ENCODE measurements at places on chromosomes 5 and 9.

DNA sequence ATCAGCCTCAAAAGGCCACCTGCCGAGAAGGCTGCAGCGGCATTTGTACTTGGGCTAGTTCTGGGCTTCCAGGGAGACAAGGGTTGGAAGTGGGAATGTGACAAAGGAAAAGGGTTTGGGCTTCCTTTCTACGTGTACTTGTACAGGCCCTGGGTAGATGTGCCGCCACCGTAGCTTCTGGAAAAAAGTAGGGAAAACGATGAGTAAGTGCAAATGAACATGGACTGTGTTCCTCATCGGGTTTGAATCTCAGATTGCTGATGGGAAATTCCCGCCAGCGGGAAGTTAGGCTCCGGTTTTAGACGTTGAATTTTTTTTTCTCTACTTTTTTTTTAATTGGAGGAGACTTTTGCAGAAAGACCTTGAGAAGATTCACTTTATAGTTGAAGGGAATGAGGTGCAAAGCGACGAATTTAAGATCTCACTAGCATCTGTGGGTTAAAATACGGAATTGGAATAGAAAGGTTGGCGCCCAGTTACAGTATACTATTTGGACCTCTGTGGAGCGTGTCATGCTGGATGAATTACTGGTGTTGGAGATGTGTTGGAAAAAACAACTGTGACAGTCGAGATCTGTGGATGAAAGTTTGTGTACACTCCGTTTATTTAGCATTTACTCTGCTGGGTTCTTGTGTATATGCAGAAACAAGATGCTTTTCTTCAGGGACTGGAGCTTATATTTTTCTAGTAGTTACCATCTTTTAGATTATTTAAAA is 1.2 kb downstream of the G3BP1 start:
- DNase-seq: peak; percentile 25

DNA sequence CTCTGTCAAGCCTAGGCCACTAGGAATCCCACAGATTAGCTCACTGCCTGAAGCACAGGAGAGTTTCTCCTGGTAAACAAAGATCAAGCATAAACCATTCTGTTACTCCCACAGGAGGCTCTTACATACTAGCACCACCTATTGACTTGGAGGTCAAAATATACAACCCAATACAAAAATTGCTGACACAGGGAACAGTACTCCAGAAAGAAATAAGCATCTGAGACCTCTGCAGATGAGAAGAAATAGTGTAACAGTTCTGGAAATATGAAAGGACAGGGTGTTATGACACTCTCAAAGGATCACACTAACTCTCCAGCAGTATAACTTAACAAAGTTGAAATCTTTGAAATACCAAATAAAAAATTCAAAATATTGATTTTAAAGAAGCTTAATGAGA is 269.6 kb upstream of the ARRDC3 start:
- DNase-seq: no peak

GRCh38 chr5:3121813-3122212 is 370.3 kb upstream of the IRX2 start:
- DNase-seq: no peak

GRCh38 chr5:137782055-137782454 is 27.9 kb upstream of the HNRNPA0 start:
- DNase-seq: no peak

DNA sequence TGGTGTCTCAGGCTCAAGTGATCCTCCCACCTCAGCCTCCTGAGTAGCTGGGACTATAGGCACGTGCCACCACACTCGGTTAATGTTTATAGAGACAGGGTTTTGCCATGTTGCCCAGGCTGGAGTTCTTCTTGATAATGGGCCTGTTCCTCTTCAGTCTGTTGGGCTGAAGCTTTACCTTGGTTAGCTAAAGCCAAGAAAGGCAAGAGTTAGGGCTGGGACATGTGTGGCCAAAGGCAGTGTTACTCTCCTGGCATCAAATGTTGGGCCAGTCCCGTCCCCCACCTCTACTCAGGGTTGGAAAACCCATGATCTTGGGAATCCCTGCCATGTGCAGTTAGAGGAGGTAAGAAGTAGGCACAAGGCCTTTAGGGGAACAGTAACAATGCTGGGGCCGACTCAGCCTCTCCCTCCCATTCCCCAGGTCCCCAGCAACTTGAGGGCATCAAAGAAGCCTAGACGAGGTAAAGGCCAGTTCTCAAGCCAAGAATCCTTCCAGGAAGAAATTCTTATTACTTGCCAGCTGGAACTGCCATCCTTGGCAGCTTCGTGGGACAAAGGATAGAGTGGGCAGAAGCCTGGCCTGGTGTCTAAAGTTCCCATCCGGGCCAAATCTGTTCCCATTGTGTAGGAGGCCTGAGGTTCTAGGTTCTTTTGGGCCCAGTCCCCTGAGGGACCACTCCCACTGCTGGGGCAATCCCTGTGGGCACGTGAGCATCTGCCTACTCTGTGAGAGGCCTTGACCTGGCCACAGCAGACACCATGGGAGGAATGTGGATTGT is 4.5 kb downstream of the EGR1 start:
- DNase-seq: peak; percentile 93

DNA sequence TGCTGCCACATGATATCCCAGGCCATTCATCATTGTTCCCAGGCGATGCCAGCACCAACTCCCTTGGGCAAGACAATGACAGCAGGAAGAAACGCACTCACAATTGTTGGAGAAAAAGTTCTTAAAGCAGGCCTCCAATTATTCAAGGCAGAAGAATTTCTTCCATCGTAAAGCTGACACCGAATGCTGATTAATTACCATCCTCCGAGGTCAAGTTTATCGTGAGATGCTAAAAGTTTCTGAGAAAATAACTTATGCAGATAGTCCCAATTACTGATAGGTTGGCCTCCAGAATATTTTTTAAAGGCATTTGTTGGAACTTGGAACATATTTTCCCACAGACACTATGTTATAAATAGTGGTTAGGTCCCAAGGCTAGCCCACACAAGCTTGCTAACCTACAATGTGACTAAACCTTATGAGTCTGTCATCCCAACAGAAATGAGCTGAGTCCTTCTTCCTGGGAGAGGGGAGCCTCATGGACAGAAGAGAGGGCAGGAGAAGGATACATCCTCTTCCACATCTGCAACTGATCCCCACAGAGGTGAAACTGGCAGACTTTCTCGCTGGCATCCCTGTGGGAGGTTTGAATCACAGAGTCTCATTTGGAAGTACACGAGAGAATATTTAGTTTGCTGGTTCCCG is 202.4 kb upstream of the TBC1D2 start:
- no peak for DNase-seq

DNA sequence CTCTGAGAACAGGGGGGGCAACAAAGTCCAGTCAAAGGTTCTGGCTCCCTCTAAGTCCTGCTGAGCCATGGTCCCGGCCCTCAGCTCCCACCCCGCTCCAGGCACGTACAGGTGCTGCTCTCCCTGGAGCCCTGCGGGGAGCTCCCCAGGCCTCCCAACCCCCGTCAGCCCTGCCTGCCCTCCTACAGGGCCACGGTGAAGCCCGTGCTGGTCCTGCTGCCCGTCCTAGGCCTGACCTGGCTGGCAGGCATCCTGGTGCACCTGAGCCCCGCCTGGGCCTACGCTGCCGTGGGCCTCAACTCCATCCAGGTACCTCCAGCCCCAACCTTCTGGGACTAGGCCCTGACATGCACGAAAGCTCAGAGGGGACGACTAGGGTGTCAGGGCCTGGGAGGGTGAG is 20.1 kb downstream of the ADGRD2 start:
- no peak for DNase-seq

DNA sequence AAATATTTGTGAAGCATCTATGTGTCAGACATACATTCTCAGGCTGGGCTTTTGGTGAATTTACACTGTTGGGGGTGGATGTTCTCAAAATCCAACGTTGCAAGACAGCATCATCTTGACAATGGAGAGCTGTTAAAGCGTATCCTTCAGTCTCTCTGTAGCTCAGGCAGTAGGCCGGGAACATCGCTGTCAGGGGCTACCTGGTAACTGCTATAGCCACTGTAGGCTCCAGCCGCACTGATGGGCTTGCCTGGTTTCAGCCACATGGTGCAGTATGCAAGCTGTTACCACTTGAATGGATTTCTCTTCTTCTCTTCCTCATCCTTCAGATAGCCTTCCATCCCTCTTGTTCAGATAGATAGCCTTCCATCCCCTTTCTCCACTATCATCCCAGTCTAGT is 51.7 kb downstream of the DRD1 start:
- DNase-seq: no peak

DNA sequence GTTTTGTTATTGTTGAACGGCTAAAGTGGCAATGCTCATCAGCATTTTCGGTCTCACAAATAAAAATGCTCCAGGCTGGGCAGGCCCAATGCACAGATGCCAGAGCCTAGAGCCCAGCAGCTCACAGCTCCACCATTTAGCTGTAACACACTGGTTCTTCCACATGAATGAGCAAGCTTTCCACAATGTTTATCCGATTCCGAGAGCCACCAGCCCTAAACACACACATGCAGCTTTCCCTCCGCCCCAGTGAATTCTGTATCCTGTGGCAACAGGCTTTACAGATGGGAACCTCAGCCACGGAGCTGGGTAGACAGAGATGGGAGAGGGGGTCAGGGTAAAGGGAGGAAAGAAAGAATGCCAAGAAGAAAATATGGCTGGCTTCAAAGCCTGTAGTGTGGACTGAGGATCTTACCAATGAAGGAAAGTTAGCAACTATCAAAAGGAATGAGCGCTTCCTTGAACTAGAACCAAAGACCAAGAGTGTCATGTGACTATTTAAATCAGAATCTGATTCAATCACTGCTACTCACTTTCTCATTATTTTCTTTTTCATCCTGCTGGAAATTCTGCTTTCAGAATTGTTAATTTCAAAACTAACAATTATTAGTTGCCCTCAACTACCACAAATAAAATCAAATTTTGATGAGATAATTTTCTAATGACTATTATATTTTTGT is 77.1 kb downstream of the MRPS27 start:
- DNase-seq: no peak

- DNase-seq: no peak
Measured at GRCh38 chr9:123062351-123063176, 29.1 kb downstream of the GPR21 start.

DNA sequence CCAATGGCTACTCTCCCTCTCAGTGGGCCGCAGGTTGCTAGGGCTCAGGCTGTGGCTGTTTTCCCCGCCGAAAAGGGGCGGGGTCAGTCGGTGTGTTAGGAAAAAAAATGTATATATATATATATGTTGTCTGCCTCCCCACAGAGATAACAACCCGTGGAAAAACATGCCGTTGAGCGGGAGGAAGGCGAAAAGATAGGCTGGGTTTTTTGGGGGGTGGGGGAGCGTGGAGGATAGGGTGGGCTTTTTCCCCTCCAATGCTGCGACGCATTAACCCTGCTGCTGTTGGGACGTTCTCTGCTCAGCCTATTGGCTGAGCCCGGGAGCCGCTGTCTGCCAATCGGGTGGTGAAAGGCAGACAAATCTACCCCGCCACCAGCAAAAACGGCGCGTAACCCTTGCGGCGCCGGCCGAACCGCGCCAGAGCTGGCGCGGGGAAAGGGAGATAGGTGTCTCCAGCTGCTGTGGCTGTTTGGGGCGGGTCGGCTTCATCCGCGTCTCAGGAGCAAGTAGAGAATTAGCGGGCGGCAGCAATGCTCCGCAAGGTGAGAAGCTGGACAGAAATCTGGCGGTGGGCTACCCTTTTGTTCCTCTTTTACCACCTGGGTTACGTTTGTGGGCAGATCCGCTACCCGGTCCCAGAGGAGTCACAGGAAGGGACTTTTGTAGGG is at the start of gene PCDHGC4:
Gene PCDHGC4 (plus strand): TSS at position 390 of the 671 bp plus-strand sequence. CDS start 144 bp downstream, at position 534.
- DNase-seq: no peak

- DNase-seq: peak; percentile 71
Measured at GRCh38 chr9:2494562-2494961, 127.0 kb upstream of the VLDLR start.

DNA sequence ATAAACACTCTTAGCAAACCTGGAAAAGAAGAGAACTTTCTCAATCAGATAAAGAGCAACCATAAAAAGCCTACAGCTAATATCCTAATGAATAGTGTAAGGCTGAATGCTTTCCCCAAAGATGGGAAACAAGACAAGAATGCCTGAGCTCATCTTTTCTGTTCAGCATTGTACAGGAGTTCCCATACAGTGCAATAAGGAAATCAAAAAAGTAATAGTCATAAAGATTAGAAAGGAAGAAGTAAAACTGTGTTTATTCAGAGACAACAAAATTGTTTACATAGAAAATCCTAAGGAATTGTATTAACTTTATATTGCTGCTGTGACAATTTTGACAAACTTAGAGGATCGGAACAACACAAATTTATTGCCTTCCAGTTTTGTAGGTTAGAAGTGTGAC is 330.7 kb upstream of the SLC24A2 start:
- DNase-seq: no peak

- no peak for DNase-seq
Measured at GRCh38 chr9:90942555-90942954, 140.9 kb downstream of the SYK start.

DNA sequence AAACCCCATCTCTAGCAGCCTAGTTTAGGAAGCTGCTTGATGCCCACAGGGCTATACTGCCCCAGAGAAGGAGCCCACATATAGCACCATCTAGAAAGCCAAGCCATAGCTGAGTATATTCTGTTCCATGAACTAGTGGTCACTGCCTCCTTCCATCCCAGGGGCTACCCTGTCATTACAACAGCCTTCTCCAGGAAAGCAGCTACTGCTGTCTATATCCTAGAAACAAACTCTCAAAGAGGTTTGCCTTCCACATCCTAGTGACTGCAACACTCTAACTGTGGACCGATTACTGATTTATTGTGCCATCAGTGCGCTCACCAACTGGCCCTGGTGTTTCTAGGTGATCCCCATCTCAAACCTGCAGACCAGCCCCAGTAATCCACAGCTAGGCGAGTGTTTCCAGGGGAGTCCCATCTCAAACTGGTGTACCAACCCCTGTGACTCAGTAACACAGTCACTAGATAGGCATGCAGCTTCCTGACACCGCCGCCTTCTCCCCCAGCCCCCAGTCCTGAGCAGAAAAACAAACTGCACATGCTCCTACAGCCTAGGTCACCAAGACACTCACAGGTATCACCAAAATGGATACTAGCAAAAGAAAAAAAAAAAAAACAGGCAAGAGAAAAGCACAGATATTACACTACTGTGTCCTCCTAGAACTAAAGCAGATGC is 14.8 kb downstream of the SPTLC1 start:
- DNase-seq: peak; percentile 77

GRCh38 chr9:129609486-129610212 is 11.3 kb downstream of the C9orf50 start:
- DNase-seq: peak; percentile 42

DNA sequence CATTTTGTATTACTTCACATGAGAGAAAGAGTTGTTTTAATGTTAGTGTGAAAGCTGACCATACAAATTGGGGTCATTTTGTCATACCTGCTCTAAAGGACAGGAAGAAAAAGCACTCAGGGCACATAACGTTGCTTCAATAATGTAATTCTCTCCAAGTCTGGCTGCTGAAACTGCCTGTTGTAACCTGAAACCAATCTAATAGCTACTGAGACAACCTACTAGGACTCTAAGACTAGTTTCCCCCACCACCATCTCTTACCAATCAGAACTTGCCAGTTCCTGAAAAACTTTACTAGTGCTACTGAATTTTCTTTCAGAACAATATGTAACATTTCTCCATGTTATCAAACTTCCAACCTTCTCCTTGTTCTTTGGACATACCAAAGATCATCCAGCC is 374.7 kb downstream of the PTPRD start:
- no peak for DNase-seq

Data from fibroblast of pulmonary artery (primary cell).